Iris pigment epithelial cell (primary cell): ENCODE measurements at places on chromosomes 7 and 10.

- no peak for DNase-seq
These were observed 8.8 kb downstream of the ASB10 start for GRCh38 chr7:151178236-151178635.

DNA sequence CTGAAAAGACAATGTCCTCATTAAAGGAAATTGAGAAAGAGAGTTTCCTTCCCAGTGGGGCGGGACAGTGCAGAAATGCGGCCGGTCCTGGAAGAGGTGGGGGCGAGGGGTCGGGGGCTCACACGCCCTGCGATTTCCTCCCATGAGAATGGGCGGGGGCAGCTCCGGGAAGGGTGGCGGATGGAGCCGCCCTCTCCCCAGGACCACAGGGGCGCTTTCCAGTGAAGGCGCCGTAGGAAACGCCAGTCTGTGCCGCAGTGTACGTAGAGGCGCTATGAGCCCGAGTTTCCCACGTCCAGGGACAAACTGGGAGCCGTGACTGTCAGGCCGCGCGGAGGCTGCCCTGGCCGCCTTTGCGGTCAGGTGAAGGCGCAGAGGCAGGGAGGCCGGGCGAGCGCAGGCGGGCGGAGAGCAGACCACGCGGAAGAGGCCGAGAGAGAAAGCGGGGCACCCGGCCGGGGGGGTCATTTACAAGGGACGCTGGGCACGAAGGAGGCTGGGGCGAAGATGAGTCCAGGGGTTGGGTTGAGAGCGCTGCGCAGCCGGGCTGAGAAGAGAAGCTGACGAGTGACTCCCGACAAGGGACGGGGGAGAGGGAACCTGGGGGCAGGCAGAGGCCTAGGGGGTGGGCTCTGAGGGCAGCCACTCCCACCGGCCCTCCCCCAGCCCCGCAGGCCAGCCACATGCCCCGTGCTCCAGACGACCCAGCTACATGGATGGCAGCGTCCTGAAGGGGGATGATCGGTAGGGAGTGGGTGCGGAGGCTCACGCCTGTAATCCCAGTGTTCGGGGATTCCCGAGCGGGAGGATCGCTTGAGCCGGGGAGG, 45.0 kb downstream of the ALOX5 start:
- DNase-seq, result peak; percentile 36

- peak; percentile 46 for DNase-seq
These were observed 55.9 kb downstream of the ITIH5 start for GRCh38 chr10:7610651-7611389.

DNA sequence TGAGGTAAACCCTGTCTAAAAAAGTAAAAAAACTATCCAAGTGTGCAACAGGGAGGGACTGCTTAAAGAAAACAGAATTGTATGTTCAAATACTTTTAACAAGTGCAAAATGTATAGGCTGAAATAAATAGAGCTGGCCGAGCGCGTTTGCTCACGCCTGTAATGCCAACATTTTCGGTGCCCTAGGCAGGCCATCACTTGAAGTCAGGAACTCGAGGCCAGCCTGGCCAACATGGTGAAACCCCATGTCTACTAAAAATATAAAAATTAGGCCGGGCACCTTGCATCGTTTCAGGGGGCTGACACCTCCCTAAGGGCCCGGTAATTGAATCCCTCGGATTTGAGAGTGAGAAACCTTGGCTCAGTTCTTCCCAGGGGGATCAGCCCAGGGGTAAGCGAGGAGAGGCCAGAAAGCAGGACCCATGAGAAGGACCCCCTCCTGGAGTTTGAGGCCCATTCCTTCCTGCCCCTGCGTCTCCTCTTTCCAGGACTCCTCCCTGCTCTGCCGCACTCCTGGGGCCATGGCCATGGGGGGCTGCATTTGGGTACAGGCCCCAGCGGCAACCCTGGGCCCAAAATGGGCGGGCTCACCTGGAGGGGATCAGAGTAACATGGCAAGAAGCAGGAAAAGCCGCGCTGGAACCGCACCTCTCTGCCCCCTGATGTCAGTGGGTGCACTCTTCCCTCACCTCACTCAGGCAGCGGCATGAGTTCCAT, 75.5 kb upstream of the TMEM248 start:
- DNase-seq, result no peak

DNA sequence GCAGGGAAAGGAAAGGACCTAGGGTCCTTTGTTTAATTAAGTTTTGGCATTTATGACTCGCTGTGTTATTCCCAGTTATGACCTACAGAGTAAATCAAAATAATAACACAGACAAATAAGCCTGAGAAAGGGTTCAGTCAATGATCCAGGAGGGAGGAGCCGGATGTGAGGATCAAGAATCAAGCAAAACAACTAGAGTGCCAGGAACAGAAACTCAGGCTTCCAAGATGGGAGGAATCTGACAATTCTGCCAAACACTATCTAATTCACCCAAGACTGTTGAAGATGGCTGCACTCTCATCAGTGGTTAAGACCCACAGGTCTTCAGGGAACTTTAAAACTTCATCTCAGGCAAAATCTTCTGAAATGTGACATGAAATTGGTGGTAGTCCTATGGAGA, 50.3 kb upstream of the PIP4K2A start:
- peak; percentile 35 for DNase-seq

DNA sequence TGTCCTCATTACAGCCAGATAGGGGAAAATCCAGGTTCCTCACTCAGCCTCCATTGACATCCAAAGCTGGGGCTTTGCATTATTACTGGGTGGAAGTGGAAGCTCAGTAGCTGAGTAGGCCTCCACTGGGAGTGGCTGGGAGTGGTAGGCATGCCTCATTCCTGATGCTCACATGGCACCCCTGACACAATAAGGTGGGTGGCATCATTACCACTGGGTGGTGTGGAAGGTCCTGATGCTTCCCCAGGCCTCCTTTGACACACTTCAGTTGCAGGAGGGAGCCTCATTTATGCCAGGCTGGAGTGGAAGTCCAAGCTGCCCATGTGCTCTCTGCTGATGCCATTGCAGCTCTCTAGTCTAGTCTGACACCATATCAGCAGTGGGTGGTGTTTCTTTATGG, 48.2 kb upstream of the GPR141 start:
- no peak for DNase-seq

- DNase-seq, result no peak
These were observed 157.1 kb downstream of the JMJD1C start for GRCh38 chr10:63308628-63309027.

- no peak for DNase-seq
These were observed 22.1 kb downstream of the BLNK start for GRCh38 chr10:96249264-96249663.

GRCh38 chr7:151218170-151218569, 7.9 kb upstream of the H2BK1 start:
- DNase-seq, result no peak

DNA sequence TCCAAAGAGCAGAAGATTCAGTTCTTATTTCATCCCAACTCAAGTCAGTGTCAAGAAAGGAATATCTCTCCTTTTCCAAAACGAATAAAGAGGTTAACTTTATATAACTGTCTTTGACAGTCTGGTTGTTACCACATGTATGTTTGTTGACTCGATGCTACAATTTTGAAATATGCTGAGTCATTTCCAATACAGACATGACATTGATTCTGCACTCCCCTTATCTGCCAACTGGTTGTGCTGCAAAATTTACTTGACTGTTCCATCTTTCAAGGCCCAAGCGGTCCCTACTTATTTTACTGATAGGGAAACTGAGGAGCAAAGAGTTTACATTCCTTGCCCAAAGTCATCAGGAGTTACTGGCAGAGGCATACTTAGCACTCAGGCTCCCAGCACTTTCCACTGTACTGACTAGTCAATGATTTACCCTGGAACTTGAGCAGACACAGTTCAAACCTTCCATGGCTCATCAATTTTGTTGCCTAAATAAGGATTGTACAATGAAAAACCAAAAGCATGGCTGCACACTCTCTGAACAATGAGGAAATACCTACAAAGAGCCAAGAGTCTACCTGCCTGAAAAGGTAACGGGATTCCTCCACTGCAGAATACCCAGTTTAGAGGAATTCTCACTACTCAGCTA, 52.8 kb downstream of the ABLIM1 start:
- DNase-seq, result no peak

DNA sequence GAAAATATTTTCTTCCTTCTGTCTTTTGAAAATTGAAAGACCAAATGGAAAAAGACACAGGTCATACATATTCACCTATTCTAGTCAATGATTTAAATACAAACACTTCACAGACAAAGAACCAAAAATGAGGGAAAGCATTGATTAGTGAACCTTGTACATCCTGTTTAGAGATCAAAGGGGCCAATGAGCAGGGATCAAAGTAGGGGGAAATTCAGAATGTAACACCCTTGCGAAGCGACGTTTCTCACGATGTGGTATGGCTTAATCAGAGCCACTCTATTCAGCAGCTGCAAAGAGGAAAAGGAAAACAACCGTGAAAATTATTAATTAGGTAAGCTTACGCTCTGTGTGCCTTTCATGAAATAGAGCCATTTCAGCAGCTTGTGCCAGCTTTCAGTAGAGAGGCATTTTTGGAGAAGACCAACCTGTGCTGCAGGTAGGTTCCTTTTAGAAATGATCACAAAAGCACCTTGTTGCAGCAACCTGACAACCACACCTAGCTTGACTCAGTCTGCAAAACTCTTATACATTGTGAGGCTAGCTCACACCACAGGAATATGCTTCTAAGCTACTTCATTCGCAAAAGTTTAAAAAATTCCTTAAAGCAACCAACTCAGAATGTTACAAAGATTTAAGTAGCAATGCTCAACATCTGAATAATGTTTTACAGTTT, 78.0 kb downstream of the DKK1 start:
- no peak for DNase-seq

- DNase-seq, result peak; percentile 26
These were observed 244.4 kb downstream of the RPS24 start for GRCh38 chr10:78278058-78278404.

DNA sequence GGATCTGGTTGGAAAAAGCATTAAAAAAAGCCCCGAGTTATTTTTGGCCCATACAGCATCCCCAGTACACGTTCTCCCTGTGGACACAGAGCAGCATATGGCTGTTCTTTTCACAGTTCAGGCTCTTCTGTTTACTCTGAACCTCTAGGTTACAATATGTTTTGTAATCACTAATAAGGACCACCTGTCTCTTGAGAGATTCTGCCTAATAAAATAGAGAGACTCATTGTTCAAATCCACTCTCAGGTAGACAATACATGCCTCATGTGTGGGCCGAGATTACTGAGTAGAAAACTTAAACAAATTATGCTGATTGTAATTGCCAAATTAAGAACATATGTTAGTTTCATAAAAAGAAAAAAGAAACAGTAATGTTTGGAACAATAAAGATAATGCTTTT, 647.7 kb downstream of the GRM8 start:
- no peak for DNase-seq

- DNase-seq, result peak; percentile 45
These were observed 5.5 kb downstream of the ACTA2 start for GRCh38 chr10:88946965-88947590.

DNA sequence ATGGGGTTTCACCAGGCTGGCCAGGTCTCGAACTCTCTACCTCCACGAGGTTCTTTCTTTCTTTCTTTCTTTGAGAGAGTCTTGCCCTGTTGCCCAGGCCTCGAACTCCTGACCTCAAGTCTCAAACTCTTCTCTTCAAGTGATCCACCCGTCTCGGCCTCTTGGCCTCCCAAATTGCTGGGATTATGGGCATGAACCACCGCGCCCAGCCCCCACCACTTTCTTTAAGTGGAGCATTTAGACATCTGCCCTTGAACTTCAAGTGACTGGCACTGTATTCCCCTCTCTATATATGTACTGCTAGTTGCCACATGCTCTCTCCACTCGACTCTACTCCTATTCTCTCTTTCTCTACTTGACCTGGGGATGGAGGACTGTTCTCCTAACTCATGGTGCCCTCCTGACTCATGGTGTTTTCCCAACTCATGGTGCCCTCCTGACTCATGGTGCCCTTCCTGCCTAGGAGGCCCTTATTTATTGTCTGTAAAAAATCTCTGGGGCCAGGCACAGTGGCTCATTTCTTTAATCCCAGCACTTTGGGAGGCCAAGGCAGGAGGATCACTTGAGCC, 19.3 kb upstream of the ACHE start:
- no peak for DNase-seq

DNA sequence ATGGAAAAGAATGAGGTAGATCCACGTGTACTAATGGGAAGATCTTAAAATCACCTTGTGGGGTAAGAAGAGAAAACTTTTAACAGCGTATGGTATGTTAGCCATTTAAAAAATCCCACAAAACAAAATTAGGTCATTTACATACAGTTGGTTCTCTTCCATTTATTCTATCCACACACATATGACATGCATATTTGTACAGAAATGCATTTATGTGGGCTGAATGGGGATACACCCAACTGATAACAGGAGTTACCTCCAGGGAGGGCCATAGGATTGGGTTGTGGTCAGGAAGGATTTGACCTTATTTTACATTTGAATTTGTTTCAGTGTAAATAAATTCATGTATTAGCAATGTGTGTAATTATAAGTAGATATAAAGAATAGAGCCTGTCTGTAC, 71.5 kb downstream of the MCMBP start:
- no peak for DNase-seq

DNA sequence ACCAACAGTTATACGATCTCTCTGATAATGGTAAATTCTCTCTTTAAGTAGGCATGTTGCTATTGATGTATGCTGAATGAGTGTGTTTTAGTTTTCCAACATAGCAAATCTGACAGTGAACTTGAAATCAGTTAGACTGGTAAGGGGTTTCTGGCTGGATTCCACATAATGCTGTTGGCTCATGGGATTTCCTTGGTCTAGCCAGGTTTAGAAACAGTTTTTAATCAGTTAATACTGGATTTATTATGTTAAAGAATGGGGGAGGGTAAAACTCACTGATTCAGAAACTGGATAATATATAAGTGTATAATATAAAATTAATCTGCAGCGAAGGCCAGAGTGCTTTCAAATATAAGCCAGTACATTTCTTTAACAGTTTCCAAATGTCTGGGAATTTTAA, 55.6 kb downstream of the PCDH15 start:
- DNase-seq, result no peak

GRCh38 chr7:157357129-157358040, 20.6 kb downstream of the DNAJB6 start:
- DNase-seq, result no peak

GRCh38 chr7:24656608-24657007, 83.4 kb downstream of the PALS2 start:
- DNase-seq, result peak; percentile 40

GRCh38 chr7:92682903-92683539, 92.8 kb upstream of the FAM133B start:
- DNase-seq, result peak; percentile 62

DNA sequence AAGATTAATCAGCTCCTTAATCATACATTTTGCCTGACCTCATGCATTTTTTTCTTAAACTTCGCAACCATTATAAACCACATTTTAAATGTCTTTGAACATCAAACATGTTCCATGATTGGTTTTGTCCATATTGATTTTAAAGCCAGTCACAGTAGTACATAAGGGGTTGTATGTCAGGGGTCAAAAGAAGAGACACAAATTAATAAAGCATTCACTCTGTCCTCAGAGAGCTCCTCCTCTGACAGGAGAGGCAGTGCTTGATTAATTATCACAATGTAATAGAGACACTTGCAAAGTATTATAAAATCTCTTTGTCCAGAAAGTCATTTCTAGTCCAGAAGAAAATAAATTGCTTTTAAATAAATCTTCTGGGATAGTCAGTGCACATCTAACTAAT, 195.5 kb downstream of the MAGI2 start:
- DNase-seq, result no peak
